ENCODE measurements at places on chromosomes 7 and 10.

GRCh38 chr10:114138581-114138980 is 35.4 kb downstream of the CCDC186 start:
- no peak for DNase-seq

GRCh38 chr10:68231106-68231816 is 652 bp downstream of the ATOH7 start:
- DNase-seq, result no peak

- DNase-seq, result no peak
Measured at GRCh38 chr7:44196450-44196872, 4.3 kb upstream of the YKT6 start.

DNA sequence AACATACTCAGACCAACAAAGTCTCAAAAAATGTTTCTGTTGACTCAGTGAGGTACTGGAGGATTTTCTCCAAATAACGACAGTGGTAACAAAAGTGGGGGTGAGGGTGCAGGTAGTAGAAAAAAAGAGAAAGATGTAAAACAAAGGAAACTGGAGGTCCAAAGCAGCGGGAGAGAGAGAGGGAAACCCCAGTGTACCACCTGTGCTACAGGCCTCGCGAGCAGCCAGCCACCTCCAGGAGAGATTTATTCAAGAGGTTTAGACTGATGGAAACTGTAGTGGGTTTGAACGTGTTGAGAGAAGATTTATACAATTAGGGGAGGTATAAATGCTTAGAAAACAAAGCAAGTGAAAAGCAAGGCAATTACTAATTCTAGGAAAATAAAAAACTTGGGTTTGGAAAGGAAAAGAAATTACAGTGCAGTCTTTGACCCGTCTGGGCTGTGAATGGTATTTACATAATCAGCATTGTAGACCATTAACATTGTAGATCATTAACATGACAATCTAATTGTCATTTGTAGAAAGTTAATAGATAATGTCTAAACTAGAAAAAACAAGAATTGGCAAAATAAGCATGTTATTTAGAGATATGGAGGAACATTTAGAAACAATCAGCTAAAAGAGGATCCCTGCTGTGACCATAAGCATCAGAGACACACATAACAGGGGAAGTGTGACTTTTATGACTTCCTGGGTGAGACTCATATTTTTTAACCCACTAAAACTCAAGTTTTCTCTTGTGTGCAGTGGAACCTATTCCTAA is 180.0 kb downstream of the RELN start:
- no peak for DNase-seq

GRCh38 chr10:76487582-76487981 is 1056.2 kb downstream of the LRMDA start:
- DNase-seq, result no peak

GRCh38 chr10:86944471-86944870 is 12.9 kb downstream of the MMRN2 start:
- DNase-seq, result no peak

- no peak for DNase-seq
Measured at GRCh38 chr7:157668221-157668883, 331.5 kb downstream of the DNAJB6 start.

DNA sequence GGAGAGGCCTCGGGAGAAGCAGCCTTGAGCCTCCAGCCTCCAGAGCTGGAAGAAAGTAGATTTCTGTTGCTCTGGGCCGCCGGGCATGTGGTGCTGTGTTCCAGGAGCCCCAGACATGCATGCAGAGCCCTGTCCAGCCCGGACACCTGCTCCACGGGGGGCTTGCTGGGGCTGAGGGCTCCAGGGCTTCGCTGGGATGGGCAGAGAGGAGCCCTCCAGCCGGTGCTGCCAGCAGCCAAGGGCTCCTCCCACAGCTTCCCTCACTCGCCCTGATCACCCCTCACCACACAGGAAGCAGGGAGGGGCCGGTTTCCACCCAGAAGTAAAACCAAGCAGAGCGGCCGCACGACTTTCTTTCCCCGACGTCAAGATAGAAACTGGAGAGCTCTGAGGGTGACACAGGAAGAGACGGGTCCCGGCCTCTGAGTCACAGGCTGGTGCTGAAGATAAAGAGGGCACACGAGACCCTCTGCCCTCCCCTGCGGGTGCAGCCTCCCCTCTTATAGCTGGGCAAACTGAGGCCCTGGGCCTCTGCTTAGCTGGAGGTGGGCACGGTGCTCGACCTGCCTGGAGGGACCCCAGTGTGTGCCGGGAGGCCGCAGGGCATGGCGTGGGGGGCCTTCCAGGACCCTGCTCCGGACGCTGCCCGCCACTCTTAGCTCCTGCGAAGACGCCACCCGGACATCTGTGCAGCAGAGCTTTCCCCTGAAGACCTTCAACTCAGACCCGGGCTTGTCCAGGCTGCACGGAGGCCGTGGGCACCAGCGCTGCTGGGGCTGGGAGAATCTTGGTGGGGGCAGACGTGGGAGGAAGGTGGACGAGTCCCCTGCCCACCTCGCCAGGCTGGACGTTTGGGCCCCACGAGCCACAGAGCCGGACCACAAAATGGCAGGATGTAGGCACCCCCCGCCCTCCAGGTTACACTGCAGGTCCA is 31.1 kb downstream of the ADAP1 start:
- peak; percentile 88 for DNase-seq

DNA sequence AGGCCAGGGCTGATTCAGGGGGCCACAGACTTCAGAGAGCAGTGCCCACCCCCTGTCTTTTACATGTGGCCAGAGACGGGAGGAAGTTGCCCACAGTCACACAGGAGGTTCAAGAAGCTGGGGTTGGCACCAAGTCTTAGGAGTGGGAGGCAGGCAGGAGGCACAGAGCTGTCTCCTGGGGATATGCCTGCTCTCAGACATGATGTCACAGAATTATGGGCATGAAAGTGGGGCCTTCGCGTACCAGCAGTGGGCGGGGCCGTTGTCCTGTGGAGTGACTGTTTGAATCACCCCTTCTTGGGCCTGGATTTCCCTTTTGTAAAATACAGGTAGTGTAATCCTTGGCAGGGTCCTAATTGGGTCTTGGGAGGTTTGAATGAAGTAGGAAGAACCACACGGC is 81.2 kb upstream of the PPIF start:
- DNase-seq, result no peak

GRCh38 chr7:150824379-150825177 is 24.0 kb downstream of the TMEM176A start:
- DNase-seq, result no peak

DNA sequence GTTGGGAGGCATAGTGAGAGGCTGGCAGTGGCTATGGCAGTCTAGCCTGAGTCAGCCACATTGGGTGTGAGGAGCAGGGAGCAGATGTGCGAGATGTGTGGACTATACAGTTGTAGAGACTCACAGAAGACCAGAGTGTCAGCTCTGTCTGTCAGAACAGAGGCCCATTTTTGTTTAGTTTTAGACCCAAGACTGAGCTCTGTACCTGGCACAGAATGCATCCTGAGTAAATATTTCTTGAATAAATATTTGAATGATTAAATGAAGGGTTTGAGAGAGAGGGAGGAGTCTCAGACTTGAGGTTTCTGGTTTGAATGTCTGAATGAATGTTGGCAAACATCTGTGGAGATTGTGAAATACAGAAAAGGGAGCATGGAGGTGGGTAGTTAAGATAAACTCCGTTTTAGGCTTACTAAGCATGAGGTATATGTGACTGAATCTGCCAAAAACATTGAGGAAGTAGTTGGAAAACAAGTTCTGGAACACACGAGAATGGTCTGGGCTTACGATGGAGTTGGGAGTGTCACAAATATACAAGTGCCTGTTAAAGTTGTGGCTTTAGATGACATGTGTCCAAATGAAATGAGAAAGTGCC is 3.6 kb downstream of the SEC23IP start:
- DNase-seq, result no peak

DNA sequence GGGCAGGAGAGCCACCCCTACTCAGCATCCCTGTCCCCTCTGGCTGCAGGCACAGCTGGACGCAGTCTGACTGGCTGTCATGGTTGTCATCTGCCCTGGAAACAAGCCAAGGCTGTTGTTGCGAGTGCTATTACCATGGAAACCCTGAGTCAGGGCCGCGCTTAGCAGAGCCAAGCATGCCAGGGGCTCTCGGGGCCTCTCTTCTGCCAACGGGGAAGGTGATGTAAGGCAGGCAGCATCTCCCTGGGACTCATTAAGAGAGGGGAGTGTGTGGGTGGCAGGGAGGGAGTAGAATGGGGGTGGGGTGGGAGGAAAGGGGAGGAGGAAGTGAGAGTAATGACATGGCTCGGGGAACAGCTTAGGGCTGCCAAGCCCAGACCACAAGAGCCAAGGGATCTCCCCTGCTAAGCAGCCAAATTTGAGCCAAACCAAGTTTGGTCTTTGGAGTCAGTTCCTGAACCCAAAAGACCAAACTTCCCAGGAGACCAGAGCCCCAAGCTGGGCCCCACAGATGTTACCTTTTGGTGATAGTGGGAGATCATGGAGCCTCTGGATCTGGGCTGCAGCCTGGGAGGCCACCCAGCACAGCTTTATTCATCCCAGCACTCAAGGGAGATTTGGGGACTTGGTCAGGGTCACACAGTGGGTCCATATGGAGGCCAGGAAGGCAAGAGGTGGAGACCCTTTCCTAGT is 67.6 kb downstream of the TMEM130 start:
- no peak for DNase-seq

- DNase-seq, result no peak
Measured at GRCh38 chr7:127924874-127925273, 106.4 kb downstream of the LRRC4 start.

GRCh38 chr10:72297281-72297804 is 23.6 kb downstream of the DDIT4 start:
- DNase-seq, result peak; percentile 86

DNA sequence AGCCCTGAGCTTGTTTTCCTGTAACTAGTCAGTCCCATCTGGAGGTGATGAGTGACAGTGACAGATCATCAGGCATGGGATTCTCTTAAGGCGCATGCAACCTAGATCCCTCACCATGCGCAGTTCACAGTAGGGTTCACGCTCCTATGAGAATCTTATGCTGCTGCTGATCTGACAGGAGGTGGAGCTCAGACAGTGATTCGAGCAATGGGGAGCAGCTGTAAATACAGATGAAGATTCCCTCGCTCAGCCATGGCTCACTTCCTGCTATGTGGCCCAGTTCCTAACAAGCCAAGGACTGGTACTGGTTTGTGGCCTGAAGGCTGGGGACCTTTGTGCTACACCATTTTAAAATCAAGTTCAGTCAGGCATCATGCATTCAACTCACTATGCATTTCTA is 221.7 kb downstream of the KIAA1217 start:
- no peak for DNase-seq

- no peak for DNase-seq
Measured at GRCh38 chr10:120415709-120416330, 41.2 kb upstream of the PLPP4 start.

- DNase-seq, result no peak
Measured at GRCh38 chr10:69904533-69904932, 102.8 kb downstream of the COL13A1 start.

DNA sequence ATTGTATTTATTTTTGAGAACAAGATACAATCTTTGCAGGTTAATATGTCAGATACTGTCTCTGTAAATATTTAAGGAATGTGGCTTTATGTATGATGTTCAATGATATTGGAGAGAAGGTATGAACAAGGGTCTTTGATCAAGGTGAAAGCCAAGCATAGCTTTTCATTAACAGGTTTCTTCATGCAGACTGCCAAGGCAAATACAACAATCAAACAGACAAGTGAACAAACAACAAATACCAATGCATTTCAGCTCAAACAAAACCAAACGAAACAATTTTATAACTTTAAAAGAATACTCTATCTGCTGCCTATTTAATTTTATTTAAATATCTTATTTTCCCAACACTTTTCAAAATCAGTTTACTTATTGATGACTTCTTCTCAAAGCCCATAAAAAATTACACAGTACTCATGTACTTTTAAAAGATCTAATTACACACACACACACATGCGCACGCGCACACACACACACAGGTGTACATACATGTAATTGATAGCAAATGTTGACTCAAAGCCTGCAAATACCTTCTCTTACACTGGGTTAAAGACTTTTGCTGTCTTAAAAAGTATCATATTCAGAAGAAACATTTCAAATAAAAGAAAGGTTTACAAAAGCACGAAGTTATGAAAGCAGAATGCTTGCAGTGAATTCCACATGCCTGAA is 201.1 kb upstream of the CCDC6 start:
- no peak for DNase-seq

- no peak for DNase-seq
Measured at GRCh38 chr10:35331894-35332640, 4.2 kb upstream of the CCNY start.

DNA sequence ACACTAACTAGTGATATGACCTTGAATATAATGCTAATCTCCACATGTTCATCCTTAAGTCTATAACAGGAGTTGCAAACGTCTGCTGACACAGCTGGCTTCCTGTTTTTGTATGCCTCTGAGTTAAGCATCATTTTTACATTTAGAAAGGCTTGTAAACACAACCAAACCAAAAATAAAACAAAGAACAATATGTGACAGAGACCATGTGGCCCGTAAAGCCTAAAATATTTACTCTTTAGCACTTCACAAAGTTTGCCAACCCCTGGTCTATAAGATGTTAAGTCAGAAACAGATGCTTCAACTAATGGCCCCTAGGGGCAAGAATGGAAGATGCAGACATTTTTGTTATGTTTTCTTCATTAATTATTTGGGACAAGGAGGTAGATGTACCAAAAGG is 109.3 kb downstream of the CPEB3 start:
- no peak for DNase-seq

- no peak for DNase-seq
Measured at GRCh38 chr10:80411681-80412220, 3.4 kb downstream of the PRXL2A start.

- no peak for DNase-seq
Measured at GRCh38 chr7:129162732-129163131, 18.2 kb downstream of the TSPAN33 start.

DNA sequence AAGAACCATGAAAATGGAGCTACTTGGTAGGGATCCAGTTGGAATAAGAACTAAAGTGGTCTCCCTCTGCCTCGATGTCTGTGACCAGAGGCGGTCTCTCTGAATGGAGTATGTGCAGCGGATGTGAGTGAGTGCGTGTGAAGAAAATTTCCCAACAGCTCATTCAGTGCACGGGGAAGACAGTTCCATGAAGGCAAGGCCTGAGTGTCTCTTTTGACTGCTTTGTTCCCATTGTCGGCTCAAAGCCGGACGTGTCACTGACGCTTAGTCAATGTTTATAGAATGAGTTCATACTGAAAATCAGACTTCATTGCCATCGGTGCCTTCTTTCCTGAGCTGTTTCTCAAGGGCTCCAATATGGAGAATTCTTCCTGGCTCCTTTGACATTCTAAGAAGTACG is 55.3 kb upstream of the GRB10 start:
- no peak for DNase-seq

DNA sequence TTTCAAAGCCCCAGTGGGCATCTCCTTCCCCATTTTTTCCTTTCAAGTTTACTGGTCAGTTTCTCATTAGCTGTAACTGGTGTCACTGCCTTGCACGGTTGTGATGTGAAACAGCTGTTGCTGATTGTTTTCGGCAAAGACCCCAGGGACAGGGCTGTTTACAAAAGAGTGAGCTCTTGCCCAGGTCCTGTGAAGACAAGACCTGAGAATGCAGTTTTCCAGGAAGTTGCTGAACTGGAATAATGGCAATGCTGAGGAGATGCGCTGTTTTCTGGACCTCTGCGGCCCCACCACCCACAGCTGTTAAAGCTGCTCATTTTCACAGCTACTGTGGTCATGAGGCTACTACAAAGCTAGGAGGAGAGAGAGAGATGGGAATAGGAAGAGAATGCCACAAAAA is 116.6 kb upstream of the RSU1 start:
- DNase-seq, result no peak

Data from activated T-helper 1 cell treated with anti-CD3 and anti-CD28 coated beads, Interleukin-2, amount 50 U/mL, for 16 hours (primary cell).